ENCODE measurements at places on chromosomes 2 and 18. TPM values are rescaled to one million over a fixed set of nuclear protein-coding genes. Genes with fewer than 3 reads are reported as not detected.

Gene SULT1C4
- total RNA-seq, result 82.8 TPM

Gene RAB10
- 80.3 TPM for total RNA-seq

Gene NOL4
- not detected for total RNA-seq

Gene RPS27A
- 578 TPM for total RNA-seq

Gene CABYR
- 3.7 TPM for total RNA-seq

Gene ACTG2
- total RNA-seq, result not detected

Gene RHBDD1
- 4.0 TPM for total RNA-seq

Gene AQP12B
- total RNA-seq, result not detected

Gene STARD6
- total RNA-seq, result not detected

Gene KHK
- 2.8 TPM for total RNA-seq

Gene PIKFYVE
- total RNA-seq, result 32.1 TPM

Gene UGT1A8
- not detected for total RNA-seq

Gene ANO7
- 0.32 TPM for total RNA-seq

Gene DLGAP1
- 3.7 TPM for total RNA-seq

Gene HNMT
- total RNA-seq, result 4.4 TPM

Gene HOXD10
- 0.49 TPM for total RNA-seq
